Stimulated activated CD8-positive, alpha-beta memory T cell treated with anti-CD3 and anti-CD28 coated beads, Interleukin-12 subunit alpha, Interleukin-12 subunit beta, amount 100 ng/mL, for 1 hour (primary cell): ENCODE measurements at places on chromosomes 7 and 10.

GRCh38 chr10:107477266-107477665, 312.8 kb upstream of the SORCS1 start:
- no peak for DNase-seq

- no peak for DNase-seq
Measured at GRCh38 chr7:154584352-154585252, 418.3 kb downstream of the PAXIP1 start.

- no peak for DNase-seq
Measured at GRCh38 chr7:20470726-20471125, 140.0 kb downstream of the ITGB8 start.

GRCh38 chr10:93218386-93218785, 144.7 kb downstream of the CYP26A1 start:
- DNase-seq = no peak

DNA sequence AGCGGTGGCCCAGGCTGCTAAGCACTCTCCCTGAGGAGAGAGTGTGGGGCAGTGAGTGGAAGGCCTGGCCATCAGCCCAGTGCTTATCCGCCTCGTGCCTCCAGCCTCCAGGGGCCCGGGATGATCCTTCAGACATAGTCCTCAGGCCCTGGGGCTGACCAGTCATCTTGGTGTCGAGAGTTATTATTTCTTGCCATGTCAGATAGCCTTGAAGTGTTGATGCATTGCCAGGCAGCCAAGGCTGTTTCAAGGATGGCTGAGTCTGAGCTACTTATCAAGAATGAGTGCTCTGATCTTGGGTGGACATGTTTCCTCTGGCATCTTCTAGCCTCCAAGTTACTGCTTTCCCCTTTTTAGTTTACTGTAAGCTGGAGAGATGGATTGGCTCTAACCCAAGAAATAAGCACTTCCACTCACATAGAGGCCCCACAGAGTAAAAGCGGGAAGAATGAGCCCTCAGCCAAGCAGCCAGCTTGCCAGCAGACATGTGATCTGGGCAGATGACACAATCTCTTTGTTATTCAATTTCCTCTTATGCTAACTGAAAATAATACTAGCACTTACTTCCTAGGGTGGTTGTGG, 136.5 kb upstream of the NAMPT start:
- DNase-seq = no peak

- no peak for DNase-seq
Measured at GRCh38 chr7:142323706-142324105, 65.8 kb upstream of the PRSS58 start.

DNA sequence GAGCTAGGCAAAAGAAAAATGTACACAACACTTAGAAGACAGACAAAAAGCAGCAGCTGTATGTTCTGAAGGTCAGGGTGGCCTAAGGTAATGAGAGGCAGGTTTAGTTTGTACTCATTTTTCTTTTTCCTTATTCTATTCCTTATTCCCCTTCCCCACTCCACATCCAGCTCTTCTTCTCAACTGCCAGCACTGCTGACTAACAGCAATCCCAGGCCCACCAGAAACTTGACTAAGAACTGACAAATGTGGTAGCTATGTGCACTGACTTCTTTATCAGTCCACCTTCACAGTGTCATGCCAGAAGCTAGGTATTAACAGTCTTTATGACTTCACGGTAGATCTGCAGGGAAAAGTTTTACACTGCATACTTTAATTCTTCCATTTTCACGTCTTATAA, 6.1 kb downstream of the COPG2 start:
- DNase-seq = no peak
